ENCODE measurements at places on chromosomes 1 and 21.
A peak's percentile ranks its signal among the peaks of the same experiment; 100 is the strongest.

DNA sequence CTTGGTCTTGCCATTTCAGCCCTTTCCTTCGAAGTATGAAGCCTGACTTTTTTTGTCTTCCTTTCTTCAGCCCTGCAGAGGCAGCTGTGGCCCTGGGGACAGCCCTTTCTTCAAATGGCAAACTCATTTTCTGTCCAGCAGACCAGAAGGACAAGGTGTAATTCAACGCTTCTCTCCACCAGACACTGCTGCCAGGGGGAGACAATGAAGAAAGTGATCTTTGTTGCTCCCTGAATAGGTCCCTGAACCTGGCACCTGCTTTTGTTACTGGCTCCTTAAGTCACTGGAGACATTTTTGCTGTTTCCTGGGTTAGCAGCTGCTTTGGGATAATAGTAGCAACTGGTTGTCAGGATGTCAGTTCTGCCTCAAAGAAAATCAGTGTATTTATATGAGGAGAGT is 50.8 kb upstream of the MACF1 start:
- no peak for DNase-seq

- DNase-seq = no peak
These were observed 6.4 kb downstream of the CLDN19 start for GRCh38 chr1:42733415-42734200.

GRCh38 chr1:24827379-24828135 is 82.3 kb downstream of the CLIC4 start:
- peak; percentile 42 for DNase-seq

DNA sequence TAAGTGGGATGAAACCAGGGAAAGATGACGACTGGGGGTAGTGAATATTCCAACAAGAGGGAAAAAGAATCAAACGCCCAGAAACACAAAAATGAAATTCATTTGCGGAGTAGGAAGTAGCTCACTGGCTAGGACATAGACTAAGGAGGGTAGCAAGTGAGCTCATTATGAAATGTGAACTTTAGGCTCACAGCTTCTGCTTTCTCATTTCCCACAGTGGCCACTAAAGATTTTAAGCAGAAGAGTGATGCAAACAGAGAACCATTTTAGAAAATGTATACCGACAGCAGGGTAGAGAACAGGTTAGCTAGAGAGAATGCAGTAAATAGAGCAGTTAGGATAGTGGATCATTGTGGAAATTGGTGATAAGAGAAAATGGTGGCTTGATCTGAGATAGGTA is 3.5 kb downstream of the CD48 start:
- no peak for DNase-seq

DNA sequence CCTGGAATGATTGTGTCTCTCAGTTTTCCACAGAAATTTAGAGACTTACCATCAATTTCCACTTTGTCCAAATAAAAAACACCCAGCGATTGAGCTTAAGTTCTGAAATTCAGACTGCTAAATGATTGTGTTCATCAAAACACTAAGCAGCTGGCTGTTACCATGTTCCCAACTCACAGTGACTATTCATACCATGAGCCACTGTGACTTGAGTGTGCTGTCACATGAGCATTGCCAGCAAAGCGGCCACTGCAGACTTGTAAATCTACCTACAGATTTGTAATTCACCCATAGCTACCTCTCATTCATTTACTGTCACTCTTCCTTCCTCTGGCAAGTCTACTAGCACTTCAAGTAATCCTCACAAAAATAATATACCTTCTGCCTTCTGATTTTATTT is 17.2 kb upstream of the PRKAB2 start:
- no peak for DNase-seq

DNA sequence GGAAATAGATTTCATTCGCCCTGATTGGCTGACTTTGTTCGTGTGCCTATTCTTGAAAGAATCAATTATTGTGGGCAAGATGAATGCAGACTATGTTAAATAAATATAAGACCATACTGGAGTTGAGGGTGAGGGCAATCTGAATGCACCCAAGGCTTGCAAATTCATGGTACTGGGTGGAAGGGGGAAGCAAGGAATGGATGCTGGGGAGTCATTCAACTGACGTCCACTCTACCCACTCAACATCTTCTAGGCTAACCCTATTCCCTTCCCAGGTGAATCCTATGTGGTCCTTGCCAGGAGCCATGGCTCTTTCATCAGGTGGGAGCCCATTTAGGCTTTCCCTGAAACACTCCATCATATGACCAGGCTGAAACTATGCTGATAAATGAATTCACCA is 5.7 kb upstream of the CYP4B1 start:
- DNase-seq = no peak

- DNase-seq = no peak
These were observed 35.8 kb downstream of the PLEKHO1 start for GRCh38 chr1:150185481-150185880.

DNA sequence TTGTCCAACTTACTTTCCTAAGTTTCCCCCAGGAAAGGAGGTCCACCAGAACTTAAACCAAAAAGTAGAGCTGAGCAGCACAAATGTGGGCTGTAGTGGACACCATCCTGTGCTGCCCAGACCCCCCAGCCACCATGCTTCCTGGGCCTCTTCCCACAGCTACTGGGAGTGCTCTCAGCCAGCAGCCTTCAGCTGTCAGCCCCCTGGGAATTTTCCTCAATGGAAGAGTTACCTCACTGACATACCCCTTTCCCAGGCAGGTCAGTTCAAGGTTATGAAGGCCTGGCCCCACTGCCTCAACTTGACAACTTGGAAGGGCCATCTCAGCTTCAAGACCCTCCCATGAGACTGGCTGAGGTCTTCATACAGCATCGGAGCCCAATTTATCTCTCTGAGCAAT is 47.7 kb downstream of the CDCP2 start:
- DNase-seq = no peak

DNA sequence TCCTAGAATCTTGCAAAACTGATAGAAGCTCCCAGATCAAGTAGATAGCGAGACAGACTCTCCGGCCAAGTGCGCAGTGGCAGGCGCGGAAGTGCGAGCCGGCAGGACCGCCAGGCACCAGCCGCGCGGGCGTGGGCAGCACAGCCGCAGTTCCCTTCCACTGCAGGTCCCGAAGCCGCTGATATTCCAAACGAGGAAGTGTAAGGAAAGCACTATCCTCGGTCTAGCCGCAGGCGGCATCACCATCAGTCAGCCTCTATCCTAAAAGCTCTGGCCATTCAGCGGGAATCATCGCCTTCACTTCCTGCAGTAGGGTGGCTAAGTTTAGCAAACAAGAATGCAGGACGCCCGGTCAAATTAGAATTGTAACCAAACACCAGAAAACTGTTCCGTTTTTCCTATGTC is 710 bp downstream of the GLRX2 start:
- peak; percentile 52 for DNase-seq

DNA sequence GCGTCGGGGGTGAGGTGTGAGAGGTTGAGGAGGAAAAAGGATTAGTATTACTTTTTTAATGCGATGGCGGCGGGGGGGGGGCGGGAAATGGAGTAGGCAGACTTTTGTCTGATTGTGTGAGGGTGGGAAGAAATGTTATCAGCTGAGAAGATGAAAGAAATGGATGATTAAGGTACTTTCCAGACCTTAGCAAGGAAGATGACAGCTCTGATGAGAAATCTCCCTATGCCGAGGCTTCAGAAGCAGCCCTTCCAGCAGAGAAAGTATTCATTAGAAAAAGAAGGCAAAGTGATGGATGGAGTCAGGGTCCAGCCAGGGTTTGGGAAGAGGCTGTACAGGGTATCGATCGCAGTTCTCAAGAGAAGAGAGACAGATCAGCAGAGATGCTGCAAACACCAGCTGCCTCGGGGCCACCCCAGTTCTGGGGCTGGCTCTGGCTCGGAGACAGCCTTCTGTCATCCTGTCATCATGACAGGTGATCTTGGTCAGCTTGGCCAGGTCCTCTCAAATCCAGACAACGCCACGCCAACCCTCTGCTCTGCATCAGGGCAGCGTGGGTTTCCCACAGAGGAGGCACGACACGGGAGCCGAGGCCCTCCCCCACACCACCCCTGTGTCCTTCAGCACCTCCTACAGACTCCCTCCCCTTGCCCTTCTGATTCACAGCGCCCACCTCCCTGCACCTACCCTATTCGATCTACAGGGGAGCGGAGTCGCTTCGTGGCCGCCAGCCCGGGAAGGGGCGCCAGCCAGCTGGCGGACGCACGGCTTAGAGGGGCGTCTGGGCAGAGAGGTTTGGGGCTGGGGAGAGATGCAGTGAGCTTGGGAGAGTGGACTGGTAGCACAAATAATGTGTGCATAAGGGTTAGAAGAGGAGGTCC is 674 bp upstream of the ATXN7L2 start:
- DNase-seq = peak; percentile 4

DNA sequence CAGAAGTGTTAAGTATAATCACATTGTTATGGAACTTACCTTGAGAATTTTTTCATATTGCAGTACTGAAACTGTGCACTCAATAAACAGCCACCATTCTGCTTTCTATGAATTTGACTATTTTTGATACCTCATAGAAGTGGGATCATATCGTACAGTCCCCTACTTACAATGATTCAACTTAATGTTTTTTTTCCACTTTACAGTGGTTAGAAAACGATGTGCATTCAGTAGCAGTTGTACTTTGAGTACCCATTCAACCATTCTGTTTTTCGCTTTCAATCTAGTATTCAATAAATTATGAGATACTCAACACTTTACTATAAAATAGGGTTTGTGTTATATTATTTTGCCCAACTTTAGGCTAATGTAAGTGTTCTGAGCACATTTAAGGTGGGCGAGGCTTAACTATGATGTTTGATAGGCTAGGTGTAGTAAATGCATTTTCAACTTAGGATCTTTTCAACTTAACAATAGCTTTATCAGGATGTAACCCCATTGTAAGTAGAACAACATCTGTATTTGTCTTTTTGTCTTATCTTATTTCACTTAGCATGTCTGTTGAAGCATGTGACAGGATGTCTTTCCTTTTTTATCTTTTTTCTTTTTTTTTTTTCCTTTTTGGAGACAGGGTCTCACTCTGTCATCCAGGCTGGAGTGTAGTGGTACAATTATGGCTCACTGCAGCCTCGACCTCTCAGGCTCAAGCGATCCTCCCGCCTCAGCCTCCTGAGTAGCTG is 42.4 kb upstream of the KCNQ4 start:
- no peak for DNase-seq

- no peak for DNase-seq
These were observed 22.6 kb downstream of the PDXK start for GRCh38 chr21:43741423-43742096.

GRCh38 chr1:203135636-203136305 is 8.2 kb downstream of the ADORA1 start:
- no peak for DNase-seq

GRCh38 chr1:88698764-88699163 is 14.7 kb downstream of the PKN2 start:
- DNase-seq = no peak

DNA sequence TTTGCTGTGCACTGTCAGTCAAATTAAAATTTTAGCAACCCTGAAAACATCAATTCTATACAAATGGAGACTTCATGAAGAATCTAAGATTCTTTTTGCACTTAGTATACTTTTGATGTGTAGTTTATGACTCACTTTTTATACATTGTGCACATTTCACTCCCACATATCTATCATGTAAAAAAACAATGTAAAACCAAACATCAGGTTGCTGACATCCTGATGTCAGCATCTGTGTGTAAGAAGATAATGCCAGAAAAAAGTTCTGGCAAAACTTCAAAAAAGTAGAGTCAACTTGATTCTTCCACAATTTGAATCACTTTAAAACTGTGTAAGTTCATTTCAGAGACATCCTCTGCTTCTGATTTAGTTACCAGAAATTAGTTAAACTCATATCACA is 115.7 kb downstream of the CENPF start:
- DNase-seq = peak; percentile 73

- DNase-seq = peak; percentile 59
These were observed 124.5 kb downstream of the PTPRC start for GRCh38 chr1:198763298-198763714.

DNA sequence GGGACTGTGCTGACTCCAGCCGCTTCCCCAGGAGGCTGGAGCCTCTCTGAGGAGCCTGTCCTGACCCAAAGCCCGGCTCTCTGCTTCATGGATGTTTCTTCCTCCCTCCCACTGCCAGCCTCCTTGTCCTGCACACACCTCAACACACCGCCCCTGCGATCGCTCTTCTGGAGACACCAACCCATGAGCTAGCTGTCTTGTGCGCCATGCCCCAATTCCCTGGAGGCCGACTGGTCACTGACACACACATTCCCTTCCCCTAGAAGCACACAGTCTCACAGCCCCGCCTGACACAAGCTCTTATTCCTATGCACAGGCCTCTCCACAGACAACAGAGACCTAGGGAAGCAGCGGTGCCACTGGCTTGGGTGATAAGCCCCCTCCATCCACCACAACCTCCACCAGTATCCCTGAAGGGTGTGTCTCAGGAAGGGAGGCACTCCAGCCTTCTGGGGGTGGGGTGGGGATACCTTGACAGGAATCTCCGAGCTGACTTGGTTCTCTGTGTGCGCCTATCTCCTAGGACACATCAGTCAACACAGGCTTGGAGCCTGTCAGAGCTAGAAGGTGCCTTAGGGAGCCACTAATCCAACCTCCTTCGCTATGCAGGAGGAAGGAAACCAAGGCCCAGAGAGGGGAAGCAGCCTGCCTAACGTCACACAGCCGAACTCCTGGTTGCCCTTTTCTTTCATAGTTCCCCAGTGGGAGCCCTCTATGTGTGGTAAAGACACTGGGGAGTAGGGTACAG is 31.1 kb downstream of the AHDC1 start:
- DNase-seq = peak; percentile 47

GRCh38 chr1:212557739-212558692 is 50.5 kb upstream of the ATF3 start:
- peak; percentile 28 for DNase-seq

GRCh38 chr1:227741166-227741870 is 6.1 kb downstream of the SNAP47 start:
- no peak for DNase-seq

GRCh38 chr1:238006779-238007178 is 116.1 kb upstream of the ZP4 start:
- DNase-seq = no peak

- DNase-seq = peak; percentile 86
These were observed 26.9 kb downstream of the RPL5 start for GRCh38 chr1:92858564-92859399.

DNA sequence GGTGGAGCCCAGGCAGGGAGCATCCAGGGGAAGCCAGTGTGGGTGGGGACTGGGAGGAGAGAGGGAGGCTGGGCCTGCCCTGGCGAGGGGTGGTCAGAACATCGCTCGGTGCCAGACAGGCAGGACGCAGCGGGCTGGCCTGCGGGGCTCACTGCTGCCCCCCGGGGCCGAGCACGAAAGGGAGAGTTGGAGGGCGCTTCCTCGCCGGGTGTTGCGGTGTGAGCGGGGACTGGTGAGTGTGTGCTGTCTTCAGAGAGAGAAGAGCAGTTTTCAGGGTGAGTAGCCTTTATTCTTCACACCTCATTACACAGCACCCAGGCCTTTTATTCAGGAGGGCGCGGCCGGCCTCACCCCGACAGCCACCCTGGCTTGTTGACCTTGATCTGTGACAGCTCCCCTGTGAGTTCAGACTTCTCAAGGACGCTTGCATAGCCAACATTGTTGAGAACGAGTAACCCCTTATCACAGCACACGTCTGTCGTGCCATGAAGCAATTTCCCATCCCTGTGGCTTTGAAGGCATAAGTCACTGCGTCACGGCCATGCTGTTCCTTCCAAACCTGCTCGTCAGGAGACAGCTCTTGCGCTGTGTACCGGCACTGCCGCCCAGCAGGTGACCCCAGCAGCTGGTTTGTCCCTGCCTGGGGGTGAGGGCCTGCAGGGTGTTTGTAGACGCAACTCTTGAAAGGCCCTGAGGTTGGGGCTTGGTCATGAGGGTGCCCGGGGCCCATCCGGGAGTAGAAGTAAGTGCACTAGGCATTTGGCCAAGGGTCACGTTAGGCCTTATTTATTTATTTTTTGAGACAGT is 54.6 kb downstream of the PRKCZ start:
- no peak for DNase-seq

GRCh38 chr1:93878501-93878888 is 511 bp downstream of the DNTTIP2 start:
- peak; percentile 38 for DNase-seq

All from fibroblast of mammary gland (primary cell).